ENCODE measurements at places on chromosomes 3 and 15. TPM values are rescaled to one million over a fixed set of nuclear protein-coding genes. Genes with fewer than 3 reads are reported as not detected.

TMEM158 gene
- polyA plus RNA-seq: 76.4 TPM

SLC2A2 gene
- polyA plus RNA-seq: 0.63 TPM

ASB14 gene
- polyA plus RNA-seq: not detected

- no peaks in the 10 kb centered on the region for H3K36me3 ChIP-seq
- no peak overlapping the region for H3K4me3 ChIP-seq
- H3K27me3 ChIP-seq: no peaks in the 10 kb centered on the region
Observed at GRCh38 chr3:186922790-186923189, 7.5 kb upstream of the ST6GAL1 start.

GRCh38 chr3:59812237-59813147 is 762.7 kb upstream of the CFAP20DC start:
- H3K4me3 ChIP-seq: no peak overlapping the region
- no peak for DNase-seq
- H3K27ac ChIP-seq: no peak overlapping the region
- H3K36me3 ChIP-seq: no peaks in the 10 kb centered on the region
- H3K27me3 ChIP-seq: no peaks in the 10 kb centered on the region
- peaks cover 27% of the 10 kb centered on the region for H3K4me1 ChIP-seq

DNA sequence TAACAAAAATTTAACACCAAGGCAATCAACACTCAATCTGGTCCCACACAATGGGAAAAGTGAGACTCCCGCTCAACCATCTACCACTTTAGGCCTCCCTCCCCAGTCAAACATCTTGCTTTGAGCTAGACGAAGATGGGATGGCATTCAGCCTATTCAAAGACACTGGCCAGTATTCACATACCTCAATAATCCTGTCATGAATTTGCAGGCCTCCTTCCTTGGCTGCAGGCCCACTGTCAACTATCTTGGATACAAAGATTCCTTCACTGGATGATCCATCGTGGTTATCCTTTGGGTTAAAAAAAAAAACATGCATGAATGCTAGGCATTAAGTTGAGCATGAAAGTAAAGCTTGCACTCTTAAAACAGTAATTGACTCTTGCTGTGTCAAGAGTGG is 22.6 kb downstream of the PDZRN3 start:
- H3K36me3 ChIP-seq: peaks cover 25% of the 10 kb centered on the region
- peaks cover 47% of the 10 kb centered on the region for H3K4me1 ChIP-seq
- no peak for DNase-seq
- H3K4me3 ChIP-seq: peak overlapping the region; percentile 3

DNA sequence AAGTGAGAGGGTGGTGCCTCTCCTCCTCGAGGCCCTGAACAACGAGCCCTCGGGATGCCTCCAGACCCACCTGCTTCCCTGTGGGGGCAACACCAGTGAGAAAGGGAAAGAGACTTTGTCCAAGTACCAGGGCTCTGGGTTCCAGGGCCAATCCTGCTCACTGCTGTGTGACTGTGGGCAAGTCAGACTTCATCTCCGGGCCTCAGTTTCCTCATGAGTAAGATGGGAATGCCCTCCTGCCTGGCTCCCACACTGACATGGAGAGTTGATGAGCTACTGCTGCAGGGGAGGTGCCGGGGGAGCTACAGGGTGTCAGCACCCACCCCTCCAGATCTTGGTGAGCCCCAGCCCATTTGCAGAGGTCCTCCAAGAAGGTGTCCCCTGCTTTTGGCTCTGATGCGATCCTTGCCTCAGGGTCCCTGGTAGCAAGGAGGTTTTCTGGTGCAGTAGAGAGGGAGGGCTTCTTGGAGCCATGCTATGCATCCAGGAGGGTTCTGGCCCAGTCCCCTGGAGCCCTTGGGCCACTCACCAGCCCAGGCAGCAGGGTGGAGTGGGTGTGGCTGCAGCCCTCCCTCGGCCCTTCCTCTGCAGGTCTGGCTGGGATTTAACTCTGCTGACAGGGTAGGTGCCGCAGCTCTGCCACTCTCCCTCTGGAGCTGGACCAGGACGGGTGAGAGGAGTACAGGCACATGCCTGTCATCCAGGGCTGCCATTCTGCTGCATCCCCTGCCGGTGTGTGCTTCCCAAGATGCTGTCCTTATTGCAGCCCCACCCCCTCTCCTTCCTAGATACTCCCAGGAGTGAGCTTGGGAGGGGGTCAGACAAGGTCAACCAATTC is 26.9 kb downstream of the LOXL1 start:
- peaks cover 30% of the 10 kb centered on the region for H3K4me1 ChIP-seq
- no peak overlapping the region for H3K27ac ChIP-seq
- H3K27me3 ChIP-seq: no peaks in the 10 kb centered on the region
- no peak overlapping the region for H3K4me3 ChIP-seq

DNA sequence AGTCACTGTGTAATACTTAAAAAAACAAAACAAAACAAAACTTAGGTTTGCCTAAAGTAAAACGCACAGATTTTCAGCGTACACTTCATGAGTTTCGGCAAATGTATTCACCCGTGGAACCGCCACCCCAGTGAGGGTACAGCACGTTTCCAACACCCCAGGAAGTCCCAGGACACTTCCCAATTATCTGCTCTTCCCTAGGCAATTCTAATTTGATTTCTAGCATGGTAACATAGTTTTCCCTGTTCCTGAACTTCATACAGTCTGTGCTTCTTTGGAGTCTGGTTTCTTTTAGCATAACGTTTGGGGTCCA is 497 bp upstream of the CLASP2 start:
- H3K4me1 ChIP-seq: peaks cover 11% of the 10 kb centered on the region
- DNase-seq: no peak
- H3K27me3 ChIP-seq: no peaks in the 10 kb centered on the region
- H3K4me3 ChIP-seq: peak overlapping the region; percentile 85
- no peaks in the 10 kb centered on the region for H3K36me3 ChIP-seq

GRCh38 chr15:95698951-95699350 is 631.5 kb upstream of the NR2F2 start:
- no peak overlapping the region for H3K4me3 ChIP-seq
- DNase-seq: no peak
- no peak overlapping the region for H3K27ac ChIP-seq
- no peaks in the 10 kb centered on the region for H3K36me3 ChIP-seq
- no peaks in the 10 kb centered on the region for H3K4me1 ChIP-seq
- no peaks in the 10 kb centered on the region for H3K27me3 ChIP-seq

DNA sequence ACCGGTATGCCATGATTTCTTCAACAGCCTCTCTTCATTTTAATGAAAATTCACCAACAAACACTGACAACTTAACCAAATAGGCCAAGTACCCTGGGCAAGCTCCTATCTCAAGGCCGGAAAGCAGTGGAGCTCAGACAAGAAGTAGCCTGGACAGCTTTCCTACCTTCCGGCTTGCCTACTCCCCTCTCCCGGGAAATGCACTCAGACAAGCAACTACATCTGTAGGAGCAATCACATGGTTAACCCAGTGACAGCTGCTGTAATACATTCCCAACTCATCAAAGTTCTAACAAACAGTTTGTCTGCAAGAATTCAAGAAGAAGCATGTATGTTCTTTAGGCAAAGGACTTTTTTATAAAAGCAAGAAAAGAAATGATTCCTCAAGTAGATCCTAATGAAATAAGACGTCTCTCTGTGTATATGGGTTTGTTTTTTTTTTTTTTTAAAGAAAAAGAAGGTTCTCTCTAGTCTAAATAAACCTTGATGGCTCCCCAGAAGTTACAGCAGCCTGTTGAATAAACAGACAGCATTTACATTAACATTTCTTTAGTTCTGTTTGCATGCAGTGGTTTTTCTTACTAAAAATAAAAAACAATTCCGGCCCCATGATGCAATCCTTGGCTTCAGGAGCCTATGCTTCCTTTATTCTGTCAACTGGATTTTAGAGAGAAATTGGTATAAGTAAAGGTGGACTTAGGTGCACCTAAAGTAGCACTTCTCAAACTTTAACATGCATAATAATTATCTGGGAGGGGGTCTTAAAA is 278.7 kb downstream of the NEK10 start:
- H3K27ac ChIP-seq: no peak overlapping the region
- no peak overlapping the region for H3K4me3 ChIP-seq
- DNase-seq: no peak
- no peaks in the 10 kb centered on the region for H3K27me3 ChIP-seq

DNA sequence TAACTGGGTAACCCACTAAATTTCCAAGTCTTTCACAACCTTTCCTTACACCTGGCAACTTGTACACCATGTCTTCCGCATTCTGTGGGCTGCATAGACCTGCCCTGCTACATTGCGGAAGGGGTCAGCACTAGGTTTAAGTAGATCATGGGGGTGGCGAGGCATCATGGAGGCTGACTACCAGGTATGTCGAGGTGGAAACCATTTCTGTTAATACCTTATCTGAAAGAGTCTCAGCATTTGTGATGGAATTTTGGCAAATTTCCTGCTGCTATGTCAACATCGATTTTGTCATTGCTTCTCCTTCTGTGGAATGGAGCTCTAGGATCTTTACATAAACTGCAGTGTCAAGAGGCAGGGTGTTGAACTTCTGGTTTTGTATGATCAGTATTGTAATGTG is 187.2 kb downstream of the GHSR start:
- H3K36me3 ChIP-seq: peaks cover 45% of the 10 kb centered on the region
- H3K27me3 ChIP-seq: no peaks in the 10 kb centered on the region
- DNase-seq: no peak
- no peak overlapping the region for H3K4me3 ChIP-seq

GRCh38 chr3:45236964-45237363 is 10.9 kb upstream of the TMEM158 start:
- H3K27ac ChIP-seq: no peak overlapping the region
- H3K36me3 ChIP-seq: no peaks in the 10 kb centered on the region
- no peak for DNase-seq
- no peaks in the 10 kb centered on the region for H3K4me1 ChIP-seq
- no peak overlapping the region for H3K4me3 ChIP-seq

DNA sequence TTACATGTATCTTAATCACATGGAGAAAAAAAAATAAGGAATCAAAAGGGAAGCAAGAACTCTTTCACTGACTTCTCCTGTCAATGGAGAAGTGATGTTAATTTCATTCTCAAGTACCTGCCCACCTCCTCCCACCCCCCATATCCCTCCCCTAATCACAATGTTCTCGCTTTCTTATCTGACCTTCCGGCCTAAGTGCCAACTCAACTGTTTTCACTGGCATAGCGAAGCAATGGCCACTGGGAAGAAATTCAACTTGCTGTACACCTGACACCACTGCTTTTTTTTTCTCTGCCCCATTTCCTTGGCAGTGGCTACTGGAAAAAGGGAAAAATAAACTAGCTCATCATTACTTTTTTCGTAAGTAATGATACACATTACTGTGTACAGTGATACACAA is 3.8 kb downstream of the SGO1 start:
- no peaks in the 10 kb centered on the region for H3K27me3 ChIP-seq
- no peak overlapping the region for H3K4me3 ChIP-seq
- no peak for DNase-seq

DNA sequence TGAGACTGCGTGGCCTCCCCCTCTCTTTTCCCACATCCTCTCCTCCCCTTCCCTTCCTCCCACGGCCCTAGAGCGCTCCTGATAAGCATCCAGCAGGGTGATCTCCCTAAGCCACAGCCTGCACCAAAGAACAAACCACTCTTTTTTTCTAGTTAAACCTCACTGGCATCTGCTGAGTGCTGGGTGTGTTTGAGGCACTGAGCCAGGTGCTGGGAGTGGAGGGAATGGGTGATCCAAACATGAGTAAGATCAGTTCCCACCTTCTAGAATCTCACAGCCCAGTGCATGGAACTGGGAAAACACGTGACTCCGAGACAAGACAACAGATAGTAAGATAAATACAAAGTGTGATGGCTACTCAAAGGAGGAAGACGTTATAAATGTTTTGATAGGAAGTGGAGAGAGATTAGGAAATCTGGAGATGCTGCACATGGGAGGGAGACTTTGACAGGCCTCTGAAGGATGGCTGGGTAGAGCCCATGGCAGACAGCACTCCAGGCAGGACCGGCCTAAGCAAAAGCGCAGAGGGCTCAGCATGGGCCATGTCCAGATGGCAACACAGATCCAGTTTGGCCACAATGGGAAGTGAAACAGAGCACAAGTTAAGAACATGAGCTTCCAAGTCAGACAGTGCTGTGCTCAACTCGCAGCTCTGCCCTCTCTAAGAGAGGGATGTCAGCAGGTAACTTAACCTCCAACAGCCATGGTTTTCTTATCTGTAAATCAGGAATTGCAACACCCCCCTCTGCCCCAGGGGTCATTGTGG is 55.6 kb downstream of the CCR3 start:
- no peak for DNase-seq
- no peaks in the 10 kb centered on the region for H3K36me3 ChIP-seq
- peaks cover 18% of the 10 kb centered on the region for H3K27me3 ChIP-seq
- no peaks in the 10 kb centered on the region for H3K4me1 ChIP-seq

- no peaks in the 10 kb centered on the region for H3K4me1 ChIP-seq
- no peak overlapping the region for H3K4me3 ChIP-seq
- DNase-seq: no peak
Observed at GRCh38 chr3:107651782-107652181, 129.0 kb downstream of the BBX start.

All from SK-N-SH (cell line).